Endothelial cell of umbilical vein (primary cell): ENCODE measurements at places on chromosomes 7 and 10. TPM values are rescaled to one million over a fixed set of nuclear protein-coding genes. Genes with fewer than 3 reads are reported as not detected.
A peak's percentile ranks its signal among the peaks of the same experiment; 100 is the strongest.

DNA sequence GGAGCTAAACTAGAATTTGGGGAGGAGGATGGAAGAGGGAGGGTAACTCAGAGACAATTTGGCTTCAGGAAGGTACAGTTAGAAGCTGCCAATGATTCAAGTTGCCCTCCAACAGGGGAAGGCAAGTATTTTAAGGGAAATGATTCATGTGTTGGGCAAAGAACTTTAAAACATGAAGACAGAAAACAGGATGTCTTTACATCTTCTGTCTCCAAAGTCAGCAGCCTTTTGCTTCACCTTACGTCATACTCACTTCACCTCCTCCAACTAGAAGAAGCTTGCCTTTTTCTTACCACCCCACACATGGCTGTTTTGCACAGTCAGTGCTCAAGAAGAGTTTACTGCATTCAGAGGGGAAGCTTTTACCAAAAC lies 36.1 kb downstream of the PPP1R3C start:
- DNase-seq: peak; percentile 88

WDR11 gene
- polyA plus RNA-seq: 63.6 and 75.1 TPM in 2 replicates

CCDC146 gene
- 0.65 and 1.5 TPM in 2 replicates for polyA plus RNA-seq

DNA sequence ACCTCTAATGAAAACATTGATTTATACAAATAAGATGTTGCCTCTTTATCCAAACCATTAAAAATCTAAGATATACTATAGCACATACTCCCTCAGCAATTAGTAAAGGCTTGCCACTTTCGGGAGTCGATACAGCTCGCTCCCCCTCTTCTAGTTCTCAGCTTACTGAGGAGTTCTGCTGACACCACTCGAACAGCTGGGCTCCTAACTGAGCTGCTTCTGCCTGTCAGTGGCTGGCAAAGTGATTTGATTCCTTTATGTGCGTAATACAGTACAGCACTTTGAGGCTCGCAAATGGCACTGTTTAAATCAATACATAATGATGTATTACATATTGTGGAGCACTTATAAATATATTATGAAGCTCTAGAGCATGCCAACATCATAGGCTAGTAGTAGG lies 241.8 kb downstream of the CREB5 start:
- DNase-seq: no peak

GRCh38 chr7:44735403-44736165 lies 13.1 kb upstream of the ZMIZ2 start:
- DNase-seq: peak; percentile 92

DNA sequence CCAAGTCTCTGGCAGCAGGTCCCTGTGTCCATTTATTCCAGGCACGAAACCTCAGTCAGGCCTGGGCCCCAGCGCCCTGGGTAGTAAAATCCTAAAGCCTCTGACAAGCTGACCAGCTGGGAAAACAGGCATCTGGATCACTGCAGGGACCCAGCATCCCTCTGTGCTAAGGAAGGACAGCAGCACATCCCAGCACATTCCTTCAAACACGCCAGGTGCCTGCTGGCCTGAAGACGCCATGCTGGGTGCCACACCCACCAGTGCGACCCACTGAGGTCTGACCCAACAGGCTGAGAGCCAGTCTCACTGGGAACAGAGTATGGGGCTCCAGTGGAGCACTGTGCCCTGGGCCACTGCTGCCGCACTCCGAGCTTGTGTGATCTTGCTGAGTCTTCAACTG lies 6.4 kb downstream of the DNAJB12 start:
- no peak for DNase-seq

DNA sequence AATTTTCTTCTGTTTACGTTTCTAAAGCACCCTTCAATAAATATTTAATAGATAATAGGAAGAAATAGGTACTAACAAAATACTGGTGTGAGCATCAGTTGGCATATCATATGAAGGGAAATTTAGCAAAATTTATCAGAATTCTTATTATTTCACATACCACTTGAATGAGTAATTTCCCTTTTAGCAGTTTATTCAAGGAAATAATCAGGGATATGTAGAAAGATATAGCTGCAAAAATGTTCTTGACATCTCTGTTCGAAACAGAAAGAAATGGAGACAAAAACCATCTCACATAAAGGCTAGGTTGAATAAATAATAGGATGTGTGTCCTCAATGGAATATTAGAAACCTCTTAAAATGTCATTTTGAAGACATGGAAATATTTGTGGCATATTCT lies 35.8 kb upstream of the PIP4K2A start:
- peak; percentile 58 for DNase-seq

CCDC172 gene
- polyA plus RNA-seq: not detected in 2 replicates
